ENCODE measurements at places on chromosomes 4 and X. TPM values are rescaled to one million over a fixed set of nuclear protein-coding genes. Genes with fewer than 3 reads are reported as not detected.

- DNase-seq: no peak
Observed at GRCh38 chr4:133178956-133179355, 29.9 kb downstream of the PCDH10 start.

DNA sequence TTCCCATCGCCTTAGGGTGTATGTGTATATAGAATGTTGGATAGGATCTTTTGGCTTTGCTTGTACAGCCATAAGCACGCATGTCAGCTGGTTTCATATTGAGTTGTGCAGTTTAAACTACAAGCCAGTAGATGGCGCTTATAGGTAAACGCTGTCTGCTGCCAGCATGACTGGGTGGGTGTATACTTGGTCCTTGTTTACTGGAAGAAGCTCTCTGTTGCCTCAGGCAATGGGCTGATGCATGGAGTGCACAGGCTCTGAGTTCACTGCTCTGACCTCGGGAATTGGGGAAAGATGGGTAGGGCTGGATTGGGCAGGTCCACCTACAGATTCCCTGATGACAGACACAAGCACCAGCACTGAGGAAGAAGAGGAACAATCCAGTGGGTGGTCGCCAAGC lies 831.5 kb downstream of the STIM2 start:
- DNase-seq: peak; percentile 61

GRCh38 chr4:102638621-102639020 lies 122.1 kb downstream of the MANBA start:
- no peak for DNase-seq

The AKAP4 gene
- total RNA-seq: not detected

The MAGEA11 gene
- not detected for total RNA-seq

Data from H9 (cell line).